NCI-H187 (cell line): ENCODE measurements at places on chromosomes 1 and 21.

- DNase-seq = no peak
These were observed 83.5 kb downstream of the INTS7 start for GRCh38 chr1:211951856-211952255.

GRCh38 chr1:205225901-205226765 lies 1.6 kb upstream of the TMCC2 start:
- DNase-seq = no peak

DNA sequence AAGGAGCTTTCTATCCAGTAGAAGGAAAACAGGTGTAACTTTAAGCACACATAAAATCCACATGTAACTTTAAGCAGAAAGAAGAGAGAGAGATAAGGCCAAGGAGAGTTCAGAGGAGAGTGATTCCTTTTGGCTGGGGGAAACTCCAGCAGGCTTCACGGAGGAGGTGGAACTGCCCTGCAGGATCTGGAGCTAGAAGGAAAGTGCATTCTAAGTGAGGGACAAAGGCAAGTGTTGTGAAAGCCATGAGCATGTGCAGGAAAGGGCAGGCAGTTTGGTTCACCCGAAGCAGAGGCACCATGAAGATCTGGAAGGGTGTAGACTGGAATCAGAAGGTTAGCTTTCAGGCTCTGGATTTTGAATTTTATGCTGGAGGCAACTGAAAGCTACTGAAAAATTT lies 46.3 kb downstream of the GADD45A start:
- DNase-seq = no peak

- DNase-seq = no peak
These were observed 25.0 kb downstream of the LRRN2 start for GRCh38 chr1:204660509-204660908.

DNA sequence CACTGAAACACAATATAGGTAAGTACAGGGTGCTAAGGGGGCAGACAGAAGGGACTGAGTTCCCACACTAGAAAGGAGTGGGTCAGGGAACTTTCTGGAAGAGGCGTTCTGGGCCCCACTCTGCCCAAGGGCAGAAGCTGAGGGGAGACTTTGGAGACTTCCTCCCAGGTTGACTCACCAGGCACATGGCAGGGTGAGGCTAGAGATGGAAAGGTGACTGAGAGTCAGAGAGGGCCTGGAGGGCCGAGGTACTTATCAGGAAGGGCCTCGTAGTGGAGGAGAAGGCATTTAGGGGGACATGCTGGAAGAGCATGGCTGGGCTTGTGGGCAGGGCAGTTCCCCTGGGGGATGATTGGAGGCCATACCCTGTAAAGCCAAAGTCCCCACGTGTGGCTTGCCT lies 159.9 kb upstream of the JUN start:
- DNase-seq = no peak

- DNase-seq = no peak
These were observed 84.9 kb upstream of the RAB4A start for GRCh38 chr1:229185963-229186362.

GRCh38 chr21:46559291-46559983 lies 45.4 kb downstream of the S100B start:
- no peak for DNase-seq

DNA sequence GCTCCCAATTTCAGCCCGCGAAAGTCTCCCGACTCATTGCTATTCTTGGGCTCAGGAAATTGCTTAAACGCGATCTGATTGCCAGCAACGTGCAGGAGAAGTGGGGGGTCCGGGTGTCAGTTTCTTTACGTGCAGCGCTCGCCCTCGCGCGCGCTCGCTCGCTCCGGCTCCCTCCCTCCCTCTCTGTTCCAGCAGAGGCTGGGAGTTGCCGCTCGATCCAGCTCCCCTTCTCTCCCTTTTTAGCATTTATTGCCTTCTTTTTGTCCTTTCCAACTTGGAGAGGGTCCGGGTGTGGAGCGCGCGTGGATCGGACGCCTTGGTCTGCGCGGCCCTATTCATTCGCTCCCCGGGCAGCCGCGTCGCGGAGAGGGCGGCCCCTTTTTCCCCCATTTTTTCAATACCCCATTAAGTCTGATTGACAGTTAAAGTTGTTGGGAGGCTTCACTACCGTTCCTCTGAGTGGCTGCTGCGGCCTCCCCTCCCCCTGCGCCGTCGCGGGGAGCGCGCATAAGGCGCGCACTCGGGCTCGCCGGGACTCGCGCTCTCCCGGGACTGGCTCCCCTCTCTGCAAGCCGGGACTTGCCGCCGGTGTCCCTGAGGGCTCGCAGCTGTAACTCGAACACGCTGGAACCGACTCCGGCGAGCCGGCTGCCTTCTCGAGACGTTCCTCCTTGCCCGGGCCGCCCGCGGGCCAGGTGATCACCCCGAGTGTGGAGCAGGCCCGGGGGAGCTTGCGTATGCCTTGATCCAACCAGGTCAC lies at the start of gene DHRS3:
TSS of gene DHRS3 (minus strand) at position 310 of the 760 bp plus-strand sequence. CDS start 862 bp downstream, outside the sequence.
- no peak for DNase-seq

- DNase-seq = no peak
These were observed 53.3 kb downstream of the TAS1R2 start for GRCh38 chr1:18805925-18806849.

- DNase-seq = no peak
These were observed 1.9 kb downstream of the PLCH2 start for GRCh38 chr1:2477791-2478499.

DNA sequence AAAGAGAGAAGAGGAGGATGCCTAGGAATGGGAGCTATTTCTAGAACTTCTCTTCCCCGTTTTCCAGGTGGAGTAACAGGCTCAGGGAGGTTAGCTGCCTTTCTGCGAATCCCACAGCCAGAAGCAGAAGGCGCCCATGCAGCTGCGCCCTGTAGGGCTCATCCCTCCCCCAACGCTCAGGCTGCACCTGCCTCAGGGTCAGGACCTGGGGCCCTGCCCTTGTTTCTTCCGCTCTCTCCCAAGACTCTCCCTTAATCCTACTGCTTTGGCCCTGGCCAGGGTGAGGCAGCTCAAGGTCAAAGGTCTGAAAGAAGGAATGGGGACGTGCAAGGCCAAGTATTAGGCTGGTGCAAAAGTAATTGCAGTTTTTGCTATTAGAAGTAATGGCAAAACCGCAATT lies 30.5 kb upstream of the PADI2 start:
- DNase-seq = no peak

- no peak for DNase-seq
These were observed 60.2 kb upstream of the PDE9A start for GRCh38 chr21:42593007-42593814.

DNA sequence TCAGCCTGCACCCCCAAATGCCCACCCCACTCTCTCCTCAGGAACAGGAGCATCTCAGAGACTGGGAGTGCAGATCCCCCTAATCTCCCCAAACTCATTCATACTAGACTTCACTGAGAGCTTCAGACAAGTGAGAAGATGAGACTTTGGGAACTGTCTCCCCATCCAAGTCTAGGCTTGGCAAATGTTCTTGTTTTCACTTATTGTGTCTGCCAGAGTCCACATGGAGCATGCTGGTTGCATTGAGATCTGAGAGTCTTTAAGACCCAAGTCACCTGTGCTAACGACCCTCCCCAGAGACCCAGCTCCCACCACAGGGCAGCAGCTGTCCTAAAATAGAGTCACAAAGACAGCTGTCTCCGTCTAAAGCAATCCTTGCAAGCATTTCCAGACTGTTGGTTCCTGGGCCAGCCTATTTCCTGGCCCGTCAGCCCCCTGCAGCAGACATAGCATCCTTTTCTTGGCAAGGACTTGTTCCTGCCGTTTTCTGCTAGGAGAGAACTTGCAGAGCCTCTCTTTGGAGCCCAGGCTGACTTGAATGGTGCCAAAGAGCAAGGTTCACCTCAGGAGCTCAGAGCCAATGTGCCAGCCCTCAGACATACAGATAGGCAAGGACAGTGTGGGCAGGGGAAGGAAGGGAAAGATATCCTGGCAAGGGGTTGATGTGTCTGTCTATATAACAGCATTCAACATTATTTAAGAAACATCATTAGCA lies 1.9 kb upstream of the CNTN2 start:
- no peak for DNase-seq

DNA sequence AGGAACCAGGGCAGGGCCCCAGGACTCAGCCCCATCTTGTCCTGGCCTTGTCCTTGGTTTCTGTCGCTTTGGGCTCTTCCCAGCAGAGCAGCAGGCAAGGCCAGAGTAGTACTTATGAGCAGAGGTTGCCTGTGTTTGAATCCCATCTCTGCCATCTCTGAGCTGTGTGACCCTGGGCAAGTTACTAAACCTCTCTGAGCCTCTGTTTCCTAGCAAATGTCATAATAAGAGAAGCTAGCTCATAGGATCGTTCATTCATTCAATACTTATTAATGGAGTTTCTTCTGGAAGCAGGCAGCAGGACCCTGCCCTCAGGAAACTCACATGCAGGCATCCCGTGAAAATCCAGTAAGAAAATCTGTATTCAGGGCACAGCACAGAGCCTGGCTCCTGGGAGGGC lies 84.3 kb downstream of the FBXO2 start:
- no peak for DNase-seq

GRCh38 chr1:59730759-59731478 lies 83.8 kb upstream of the HOOK1 start:
- no peak for DNase-seq

- no peak for DNase-seq
These were observed 117.6 kb upstream of the CD34 start for GRCh38 chr1:208028526-208028925.

DNA sequence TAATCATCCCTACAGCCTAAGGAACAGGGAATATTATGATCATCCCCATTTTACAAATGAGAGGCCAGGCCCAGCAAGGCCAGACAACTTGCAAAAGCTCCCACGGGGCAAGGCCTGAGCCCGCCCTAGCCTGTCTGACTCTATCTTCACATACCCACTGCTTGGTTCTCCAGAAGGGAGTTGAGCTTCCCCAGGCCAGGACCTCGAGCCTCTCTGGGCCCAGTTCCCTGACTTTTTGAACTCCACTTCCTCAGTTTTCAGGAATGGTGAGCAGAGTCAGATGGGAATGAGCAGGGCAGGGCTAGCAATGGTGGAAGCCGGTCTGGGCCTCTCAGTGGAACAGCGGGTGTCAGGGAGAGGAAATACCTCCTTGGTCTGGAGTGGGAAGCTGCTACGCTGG lies 39.3 kb downstream of the CACNA1S start:
- DNase-seq = no peak

DNA sequence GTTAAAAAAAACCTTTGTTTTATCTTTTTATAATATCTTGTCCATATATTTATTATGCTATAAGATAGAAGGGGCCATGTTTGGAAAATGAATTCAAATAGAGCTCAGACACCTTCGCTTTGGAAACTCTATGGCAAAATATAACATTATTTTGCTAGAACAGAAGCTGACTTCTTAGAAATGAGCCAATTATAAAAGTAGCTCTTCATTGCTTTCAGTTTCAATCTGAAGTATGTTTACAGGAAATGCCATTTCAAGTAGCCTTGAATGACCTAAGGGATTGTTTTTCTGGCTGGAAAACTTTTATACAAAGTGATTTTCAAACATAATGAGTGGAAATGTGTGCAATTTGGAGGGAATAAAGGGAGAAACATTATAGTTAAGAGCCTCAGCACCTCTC lies 37.8 kb upstream of the GBP5 start:
- no peak for DNase-seq

GRCh38 chr1:12140515-12141162 lies 26.2 kb upstream of the TNFRSF1B start:
- no peak for DNase-seq

DNA sequence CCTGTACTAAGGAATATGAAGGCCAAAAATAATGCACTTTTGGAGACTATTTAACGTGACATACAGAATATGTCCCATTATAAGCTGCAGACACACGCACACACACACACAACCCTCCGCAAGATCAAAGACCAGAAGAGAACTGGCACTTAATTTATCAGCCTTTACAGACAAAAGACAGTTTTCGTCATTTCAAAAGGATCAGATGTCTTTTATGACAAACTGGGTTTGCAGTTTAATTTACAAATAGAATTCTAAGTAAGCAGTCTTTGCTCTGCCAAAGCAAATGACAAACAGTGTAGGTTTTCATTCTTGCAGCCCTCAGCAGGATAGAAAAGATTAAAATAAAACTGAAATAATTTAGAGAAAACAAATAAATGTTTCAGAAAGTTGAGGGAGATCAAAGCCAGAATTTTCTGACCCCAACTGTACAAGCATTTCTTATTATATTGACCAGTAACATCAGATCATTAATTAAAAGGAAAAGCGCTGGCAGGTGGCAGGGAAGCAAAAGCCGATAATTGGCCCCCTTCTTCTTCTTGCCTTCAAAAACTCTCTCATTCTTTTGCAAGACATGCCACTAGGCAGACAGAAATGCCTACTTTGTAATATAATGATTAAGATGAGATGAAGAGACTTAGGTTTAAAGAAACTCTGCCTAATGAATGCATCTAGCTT lies 169.0 kb downstream of the DENND1B start:
- DNase-seq = no peak

DNA sequence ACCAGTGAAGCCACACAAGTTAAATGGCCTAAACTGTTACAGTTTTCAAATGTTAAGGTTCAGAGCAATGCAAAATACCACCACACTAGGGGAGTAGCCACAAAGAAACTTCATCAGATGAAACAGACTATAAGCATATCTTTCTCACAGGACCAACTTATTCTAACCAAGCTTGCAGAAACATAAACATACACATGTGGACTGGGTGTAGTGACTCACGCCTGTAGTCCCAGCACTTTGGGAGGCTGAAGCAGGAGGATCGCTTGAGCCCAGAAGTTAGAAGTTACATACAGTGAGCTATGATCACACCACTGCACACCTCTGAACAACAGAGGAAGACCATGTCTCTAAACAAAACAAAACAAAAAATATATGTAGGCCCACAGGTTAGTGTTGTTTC lies 17.3 kb downstream of the WDR47 start:
- DNase-seq = no peak

GRCh38 chr21:41428847-41429246 lies 2.8 kb downstream of the MX1 start:
- DNase-seq = no peak

- DNase-seq = no peak
These were observed 8.8 kb upstream of the CTBS start for GRCh38 chr1:84582802-84583587.

GRCh38 chr1:245418077-245418476 lies 263.3 kb downstream of the KIF26B start:
- no peak for DNase-seq

DNA sequence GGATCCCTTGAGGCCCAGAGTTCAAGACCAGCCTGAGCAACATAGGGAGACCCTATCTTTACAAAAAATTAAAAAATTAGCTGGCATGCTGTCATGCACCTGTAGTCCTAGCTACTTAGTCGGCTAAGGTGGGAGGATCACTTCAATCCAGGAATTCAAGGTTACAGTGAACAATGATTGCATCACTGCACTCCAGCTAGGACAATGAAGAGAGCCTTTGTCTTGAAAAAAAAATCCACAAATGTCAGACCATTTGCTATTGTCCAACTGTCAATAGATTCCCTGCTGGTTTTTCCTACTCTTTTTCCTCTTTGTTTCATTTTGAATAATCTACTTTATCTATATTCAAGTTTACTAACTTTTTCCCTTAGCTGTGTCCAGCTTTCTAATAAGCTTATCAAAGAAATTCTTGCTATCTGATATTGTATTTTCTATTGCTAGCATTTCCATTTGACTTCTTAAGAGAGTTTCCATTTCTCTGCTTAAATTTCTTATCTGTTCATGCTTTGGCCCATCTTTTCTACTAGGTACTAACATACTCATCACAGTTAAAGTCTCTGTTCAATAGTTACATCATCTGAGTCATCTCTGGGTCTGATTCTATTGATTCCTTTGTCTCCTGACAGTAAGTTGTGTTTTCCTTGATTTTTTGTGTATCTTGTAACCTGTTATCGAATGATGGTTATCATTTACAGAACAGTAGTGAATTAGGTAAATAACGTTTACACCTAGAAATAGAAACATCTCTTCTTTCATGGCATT lies 14.8 kb downstream of the MT1HL1 start:
- DNase-seq = no peak

- DNase-seq = no peak
These were observed 45.7 kb upstream of the ARHGEF16 start for GRCh38 chr1:3408751-3409266.
